ENCODE measurements at places on chromosomes 2 and 18.

DNA sequence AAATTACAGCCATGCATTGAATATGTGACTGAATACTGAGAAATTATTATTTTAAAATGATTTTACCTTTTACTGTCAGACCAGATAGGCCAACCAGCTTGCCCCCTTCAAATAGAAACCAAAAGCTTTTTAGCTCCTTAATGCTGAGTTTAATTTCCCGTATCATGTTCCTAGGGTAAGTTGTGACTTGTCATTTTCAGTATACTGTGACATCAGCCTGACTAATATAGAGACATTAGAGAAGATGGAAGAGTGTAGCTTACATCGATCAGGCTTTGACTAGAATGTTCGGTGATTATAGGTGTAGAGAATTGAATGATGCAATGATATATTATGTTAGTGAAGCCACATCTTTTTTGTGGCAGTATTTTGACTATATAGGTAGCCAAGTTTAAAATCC lies 50.6 kb upstream of the ZEB2 start:
- no peak for DNase-seq

DNA sequence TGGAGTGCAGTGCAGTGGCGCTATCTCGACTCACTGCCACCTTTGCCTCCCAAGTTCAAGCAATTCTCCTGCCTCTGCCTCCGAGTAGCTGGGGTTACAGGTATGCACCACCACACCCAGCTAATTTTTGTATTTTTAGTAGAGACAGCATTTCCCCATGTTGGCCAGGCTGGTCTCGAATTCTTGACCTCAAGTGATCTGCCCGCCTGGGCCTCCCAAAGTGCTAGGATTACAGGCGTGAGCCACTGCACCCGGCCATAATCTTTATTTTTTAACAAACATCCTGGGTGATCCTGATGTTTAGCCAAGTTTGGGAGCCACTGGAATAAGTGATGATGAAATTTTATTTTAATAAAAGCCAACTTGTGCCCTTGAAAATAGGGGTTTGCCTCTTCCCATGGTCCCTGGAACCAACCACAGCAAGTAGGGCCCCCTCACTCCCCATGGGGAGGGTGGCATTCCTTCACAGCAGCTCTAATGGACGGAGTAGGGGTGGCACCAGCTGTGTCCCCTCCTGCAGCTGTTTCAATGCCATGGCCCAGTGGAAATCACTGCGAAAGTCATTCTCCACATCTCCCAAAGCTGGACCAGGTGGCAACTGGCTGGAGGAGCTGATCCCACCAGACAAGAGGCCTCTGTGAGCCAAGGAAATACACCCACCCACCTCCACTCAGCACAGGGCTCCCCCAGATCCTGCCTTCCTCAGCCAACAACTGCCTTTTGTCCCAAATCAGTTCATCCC lies 194.8 kb downstream of the ZFP36L2 start:
- DNase-seq, result no peak

- DNase-seq, result no peak
Observed at GRCh38 chr2:149152469-149152953, 114.0 kb downstream of the LYPD6B start.

DNA sequence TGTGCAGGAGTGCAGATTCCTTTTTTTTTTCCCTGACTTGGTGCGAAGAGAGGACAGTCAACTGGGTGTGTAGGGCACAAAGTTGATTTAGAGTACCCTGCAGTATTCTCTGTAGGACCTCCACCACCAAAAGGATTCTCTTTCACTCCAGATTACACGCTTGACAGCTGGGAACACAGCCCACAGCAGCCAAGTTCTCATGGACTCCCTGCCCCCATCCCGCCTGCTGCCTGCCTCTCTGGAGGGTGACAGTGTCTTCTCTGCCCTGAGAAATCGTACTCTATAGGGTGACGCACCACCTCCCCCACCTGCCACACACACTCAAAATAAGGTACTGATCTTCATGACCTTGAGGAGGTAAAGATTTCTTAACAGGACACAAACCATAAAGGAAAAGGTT lies 26.6 kb upstream of the IHH start:
- DNase-seq, result no peak

DNA sequence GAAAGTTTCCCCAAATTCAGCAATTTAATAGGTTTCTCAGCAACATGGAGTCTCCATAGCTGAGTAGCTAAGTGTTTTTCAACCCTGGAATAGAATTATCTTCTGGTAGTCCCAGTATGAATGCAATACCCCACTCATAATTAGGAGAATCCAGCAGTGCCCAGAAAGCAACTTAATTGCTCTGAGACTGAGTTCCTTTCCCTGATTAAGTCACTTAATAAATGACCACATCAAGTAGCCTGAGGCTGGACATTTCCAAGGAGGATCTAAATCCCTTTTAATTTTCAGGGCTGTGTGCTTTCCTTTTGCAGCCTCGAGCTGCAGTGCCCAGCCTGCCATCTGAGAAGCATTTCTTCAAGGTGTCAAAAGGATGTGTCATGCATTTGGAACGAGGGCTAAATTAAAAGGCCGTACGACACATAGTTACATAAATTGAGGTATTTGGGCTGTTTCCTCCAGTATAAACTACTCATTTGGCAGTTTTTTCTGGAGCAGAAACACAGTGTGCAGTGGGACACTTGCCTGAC lies 17.7 kb upstream of the SIX2 start:
- DNase-seq, result no peak

DNA sequence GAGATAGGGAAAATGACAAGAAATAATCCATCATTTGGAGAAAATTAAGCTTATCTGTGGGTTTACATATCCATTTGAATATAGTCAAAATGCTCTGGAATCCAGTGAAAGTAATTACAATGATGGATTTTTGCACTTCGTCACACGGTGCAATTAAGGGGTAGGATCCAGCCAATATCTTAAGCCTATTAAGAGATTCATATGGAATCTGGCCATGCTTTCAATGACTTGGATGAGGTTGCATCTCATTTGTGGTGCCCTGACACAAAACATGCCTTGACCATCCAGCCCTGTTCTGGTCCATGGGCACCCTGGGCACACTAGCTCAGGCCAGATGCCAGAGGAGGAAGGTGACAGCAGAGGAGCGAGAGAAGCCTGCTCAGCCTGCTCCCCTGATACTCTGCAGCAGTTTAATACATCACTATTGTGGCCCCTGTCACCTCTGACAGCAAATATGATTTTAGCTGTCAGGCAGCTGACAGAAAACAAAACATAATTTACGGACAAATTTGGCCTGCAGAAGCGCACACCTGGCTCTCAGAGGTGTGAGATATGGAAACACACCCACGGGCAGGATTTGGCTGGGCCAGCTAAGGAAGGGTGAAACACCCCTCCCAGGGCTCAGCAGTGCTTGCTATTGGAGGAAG lies 94.1 kb upstream of the ST8SIA3 start:
- DNase-seq, result no peak

GRCh38 chr2:69518841-69519240 lies 81.6 kb upstream of the NFU1 start:
- DNase-seq, result peak; percentile 83

DNA sequence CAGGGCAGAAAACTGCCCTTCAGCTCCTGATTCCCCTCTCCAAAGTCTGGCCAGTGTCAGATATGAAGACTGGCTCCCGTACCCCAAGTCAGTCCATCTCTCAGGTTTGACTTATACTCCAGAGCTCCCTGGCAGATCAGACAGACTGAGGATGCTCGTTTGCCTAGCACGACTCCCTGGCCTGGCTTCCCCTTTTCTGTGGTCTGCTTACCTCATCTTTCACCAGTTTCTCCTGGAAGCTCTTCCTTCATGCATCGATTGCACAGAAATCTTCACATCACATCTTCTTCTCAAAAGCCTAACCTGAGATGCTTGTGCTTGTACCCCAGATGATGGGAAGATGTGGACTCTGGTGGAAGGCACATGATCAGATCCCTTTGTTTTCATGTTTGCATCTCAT lies 387.9 kb upstream of the POU3F3 start:
- no peak for DNase-seq

DNA sequence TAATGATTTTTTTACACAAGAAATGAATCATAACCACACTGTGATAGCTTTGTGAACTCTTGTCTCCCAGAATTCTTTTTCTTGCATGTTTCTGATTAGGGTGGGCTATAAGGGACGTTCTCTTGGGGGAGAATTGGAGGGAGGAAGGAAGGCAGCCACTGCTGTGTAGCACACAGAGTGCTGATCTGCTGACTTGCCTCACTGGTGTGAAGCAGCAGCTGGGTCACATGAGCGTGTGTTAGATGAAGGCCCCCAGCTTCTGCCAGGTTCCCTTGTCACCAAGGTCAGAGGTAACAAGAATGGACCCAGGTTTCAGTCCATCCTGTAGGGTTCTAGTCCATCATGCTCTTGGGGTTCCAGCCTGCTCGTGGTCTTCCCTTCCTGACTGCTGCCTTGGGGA lies 107.4 kb upstream of the GLI2 start:
- no peak for DNase-seq

GRCh38 chr18:77065221-77065981 lies 67.2 kb downstream of the MBP start:
- DNase-seq, result no peak

GRCh38 chr2:61158356-61158955 lies 3.5 kb upstream of the C2orf74 start:
- no peak for DNase-seq

DNA sequence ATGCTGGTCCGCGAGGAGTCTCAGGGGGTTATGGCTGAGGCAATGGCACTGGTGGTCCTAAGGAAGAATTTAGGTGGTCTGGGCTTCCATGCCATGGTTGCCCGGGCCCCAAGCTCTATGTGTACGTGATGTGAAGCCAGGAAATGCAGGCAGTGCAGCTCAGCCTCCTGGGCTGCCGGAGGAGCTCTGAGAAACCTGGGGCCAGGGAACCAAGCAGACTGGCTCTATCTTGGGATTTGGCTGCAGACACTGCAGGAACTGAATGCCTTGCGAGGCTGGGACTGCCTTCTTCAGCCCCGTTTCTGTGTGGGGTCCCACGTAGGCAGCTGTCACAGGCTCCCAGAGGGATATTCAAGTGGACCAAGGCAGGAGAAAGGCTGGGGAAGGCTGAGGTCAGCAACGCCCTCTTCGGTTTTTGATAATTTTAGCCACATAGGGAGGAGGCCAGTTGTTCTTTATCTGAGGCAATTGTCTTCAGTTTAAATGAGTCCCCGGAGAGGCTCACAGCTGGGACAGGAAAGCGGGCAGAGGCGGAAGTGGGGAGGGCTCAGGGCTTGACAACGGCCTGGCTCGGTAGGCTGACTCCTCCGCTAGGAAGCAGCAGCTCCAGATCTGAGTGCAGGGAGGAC lies 77.7 kb downstream of the RHOB start:
- peak; percentile 60 for DNase-seq

Data from ureter (tissue), 1 donor.